ENCODE measurements at places on chromosomes 12 and 14. TPM values are rescaled to one million over a fixed set of nuclear protein-coding genes. Genes with fewer than 3 reads are reported as not detected.

Gene DDN
- total RNA-seq: 2.4 TPM

Gene RIMBP2
- total RNA-seq: 0.62 TPM

Gene MANSC4
- not detected for total RNA-seq

Gene IGFBP6
- total RNA-seq: 251 TPM

Gene KRT3
- not detected for total RNA-seq

Gene GLI1
- total RNA-seq: 5.6 TPM

Gene KCNJ8
- total RNA-seq: 50.1 TPM

Gene TSPAN9
- 162 TPM for total RNA-seq

Gene CCDC196
- total RNA-seq: not detected

Gene PIWIL1
- total RNA-seq: not detected

Gene MGST1
- total RNA-seq: 5.6 TPM

Gene GPRC5D
- total RNA-seq: not detected

Gene BDKRB1
- 1.8 TPM for total RNA-seq

Gene CPNE6
- not detected for total RNA-seq

Gene STXBP6
- 22.0 TPM for total RNA-seq

Gene KRT7
- total RNA-seq: 27.1 TPM

Gene IFI27
- 22.2 TPM for total RNA-seq
